ENCODE measurements at places on chromosomes 5 and 9.

GRCh38 chr9:107562798-107563197 lies 73.2 kb upstream of the KLF4 start:
- no peak for DNase-seq

GRCh38 chr5:161064297-161064696 lies 212.3 kb upstream of the ATP10B start:
- DNase-seq, result no peak

DNA sequence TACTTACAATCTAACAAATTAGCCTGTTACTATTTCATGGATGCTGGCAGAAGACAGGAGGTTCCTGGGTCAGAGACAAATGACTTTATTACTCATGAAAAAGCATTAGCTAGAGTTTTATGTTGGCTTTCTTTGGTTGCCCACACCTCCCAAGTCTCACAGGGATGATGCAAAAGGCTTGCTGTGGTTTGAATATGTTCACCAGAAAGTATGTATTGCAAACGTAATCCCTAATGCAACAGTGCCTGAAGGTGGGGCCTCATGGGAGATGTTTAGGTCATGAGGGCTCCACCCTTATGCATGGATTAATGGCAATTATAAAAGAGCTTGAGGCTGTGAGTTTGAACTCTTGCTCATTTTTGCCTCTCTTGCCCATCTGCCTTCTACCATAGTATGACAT lies 28.5 kb downstream of the DPYSL3 start:
- no peak for DNase-seq

DNA sequence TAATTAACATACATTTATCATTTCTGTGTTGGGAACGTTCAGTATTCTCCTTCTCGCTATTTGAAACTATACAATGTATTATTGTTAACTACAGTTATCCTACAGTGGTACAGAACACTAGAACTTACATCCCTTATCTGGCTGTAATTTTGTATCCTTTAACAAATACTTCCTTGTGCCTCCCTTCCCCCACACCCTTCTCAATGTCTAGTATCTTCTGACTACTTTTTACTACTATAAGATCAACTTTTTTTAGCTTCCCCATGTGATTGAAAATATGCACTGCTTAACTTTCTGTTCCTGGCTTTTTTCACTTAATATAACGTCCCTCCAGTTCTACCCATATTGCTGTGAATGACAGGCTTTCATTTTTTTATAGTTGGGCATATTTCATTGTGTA lies 253.5 kb downstream of the RAB3C start:
- DNase-seq, result no peak
